ENCODE measurements at places on chromosomes 3 and 15. TPM values are rescaled to one million over a fixed set of nuclear protein-coding genes. Genes with fewer than 3 reads are reported as not detected.

DNA sequence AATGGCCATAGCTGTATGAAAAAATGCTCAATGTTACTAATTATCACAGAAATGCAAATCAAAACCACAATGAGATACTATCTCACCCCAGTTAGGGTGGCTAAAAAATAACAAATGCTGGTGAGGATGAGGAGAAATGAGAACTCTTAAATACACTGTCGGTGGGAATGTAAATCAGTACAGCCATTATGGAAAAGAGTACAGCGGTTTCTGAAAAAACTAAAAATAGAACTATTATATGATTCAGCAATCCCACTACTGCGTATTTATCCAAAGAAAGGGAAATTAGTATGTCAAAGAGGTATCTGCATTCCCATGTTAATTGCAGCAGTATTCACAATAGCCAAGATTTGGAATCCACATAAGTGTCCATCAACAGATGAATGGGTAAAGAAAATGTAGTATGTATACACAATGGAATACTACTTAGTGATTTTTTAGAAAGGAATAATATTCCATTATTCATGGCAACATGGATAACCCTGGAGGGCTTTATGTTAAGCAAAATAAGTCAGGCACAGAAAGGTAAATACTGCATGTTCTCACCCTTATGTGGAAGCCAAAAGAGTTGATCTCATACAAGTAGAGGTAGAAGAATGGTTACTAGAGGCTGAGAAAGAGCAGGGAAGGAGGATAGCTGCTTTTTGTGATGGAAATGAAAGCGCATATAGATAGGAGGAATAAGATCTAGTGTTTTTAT lies 35.0 kb downstream of the SERP1 start:
- H3K27ac ChIP-seq: no peak overlapping the region
- no peak overlapping the region for H3K4me3 ChIP-seq
- DNase-seq: no peak
- no peaks in the 10 kb centered on the region for H3K4me1 ChIP-seq

- no peaks in the 10 kb centered on the region for H3K4me1 ChIP-seq
- H3K4me3 ChIP-seq: no peak overlapping the region
- no peaks in the 10 kb centered on the region for H3K36me3 ChIP-seq
- no peak overlapping the region for H3K27ac ChIP-seq
- H3K27me3 ChIP-seq: no peaks in the 10 kb centered on the region
- DNase-seq: no peak
Measured at GRCh38 chr15:47358876-47359275, 358.4 kb upstream of the SEMA6D start.

Gene MESP1
- total RNA-seq: 4.3 TPM

DNA sequence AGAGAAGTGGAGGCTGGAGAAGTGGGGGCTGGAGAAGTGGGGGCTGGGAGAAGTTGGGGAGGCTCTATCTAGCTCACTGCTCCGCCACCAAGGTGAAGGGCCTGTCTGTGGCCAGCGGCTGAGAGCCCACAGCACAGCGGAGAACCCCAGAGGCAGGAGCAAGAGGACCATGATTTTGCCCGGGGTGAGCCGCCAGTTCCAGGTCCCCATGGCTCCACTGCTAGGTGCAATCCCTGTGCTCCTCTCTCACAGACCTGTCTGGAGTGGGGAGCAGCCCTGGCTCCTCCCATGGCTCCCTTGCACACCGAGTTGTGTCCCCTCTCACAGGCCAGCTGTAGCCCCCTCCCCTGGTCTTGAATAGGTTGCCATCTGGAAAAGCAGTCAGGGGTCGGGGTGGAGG lies 4.7 kb upstream of the NRROS start:
- H3K27ac ChIP-seq: no peak overlapping the region
- H3K36me3 ChIP-seq: no peaks in the 10 kb centered on the region
- H3K27me3 ChIP-seq: no peaks in the 10 kb centered on the region
- no peak overlapping the region for H3K4me3 ChIP-seq
- DNase-seq: no peak

GRCh38 chr3:56684029-56684428 lies 964 bp upstream of the TASOR start:
- no peak overlapping the region for H3K4me3 ChIP-seq
- H3K4me1 ChIP-seq: peaks cover 28% of the 10 kb centered on the region
- DNase-seq: no peak
- H3K27me3 ChIP-seq: no peaks in the 10 kb centered on the region
- H3K36me3 ChIP-seq: no peaks in the 10 kb centered on the region

Gene GPX1
- 246 TPM for total RNA-seq

Gene IDH3A
- total RNA-seq: 39.7 TPM

DNA sequence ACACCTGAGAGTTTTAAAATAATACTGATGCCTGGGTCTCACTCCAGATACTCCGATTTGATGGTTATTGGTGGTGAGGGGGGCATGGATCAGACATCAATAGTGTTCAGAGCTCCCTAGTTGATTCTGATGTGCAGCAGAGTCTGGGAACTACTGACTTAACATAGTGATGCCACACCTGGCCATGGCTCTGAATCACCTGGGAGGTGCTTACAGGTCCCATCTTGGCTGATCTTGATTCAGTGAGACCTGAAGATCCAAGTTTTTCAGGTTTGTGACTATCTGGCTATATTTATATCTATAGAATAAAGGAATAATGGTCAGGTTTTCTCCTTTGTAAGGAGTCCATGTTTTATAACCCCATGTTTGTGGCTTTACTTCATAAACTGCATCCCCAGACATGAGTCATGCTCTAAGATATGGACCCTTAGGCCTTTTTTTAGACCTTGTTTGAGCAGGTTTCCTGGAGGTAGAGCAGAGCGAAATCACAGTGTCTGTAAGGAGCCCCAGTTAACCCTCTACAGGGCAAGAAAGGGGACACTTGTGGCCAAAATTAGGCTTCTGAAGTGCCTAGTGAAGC lies 101.4 kb downstream of the LARS2 start:
- H3K4me3 ChIP-seq: no peak overlapping the region
- no peaks in the 10 kb centered on the region for H3K4me1 ChIP-seq
- no peaks in the 10 kb centered on the region for H3K27me3 ChIP-seq
- no peak for DNase-seq
- H3K27ac ChIP-seq: no peak overlapping the region
- H3K36me3 ChIP-seq: no peaks in the 10 kb centered on the region

GRCh38 chr3:17793542-17794195 lies 51.2 kb upstream of the TBC1D5 start:
- H3K4me1 ChIP-seq: no peaks in the 10 kb centered on the region
- no peak for DNase-seq
- H3K27me3 ChIP-seq: no peaks in the 10 kb centered on the region
- H3K36me3 ChIP-seq: no peaks in the 10 kb centered on the region
- H3K4me3 ChIP-seq: no peak overlapping the region
- H3K27ac ChIP-seq: no peak overlapping the region

DNA sequence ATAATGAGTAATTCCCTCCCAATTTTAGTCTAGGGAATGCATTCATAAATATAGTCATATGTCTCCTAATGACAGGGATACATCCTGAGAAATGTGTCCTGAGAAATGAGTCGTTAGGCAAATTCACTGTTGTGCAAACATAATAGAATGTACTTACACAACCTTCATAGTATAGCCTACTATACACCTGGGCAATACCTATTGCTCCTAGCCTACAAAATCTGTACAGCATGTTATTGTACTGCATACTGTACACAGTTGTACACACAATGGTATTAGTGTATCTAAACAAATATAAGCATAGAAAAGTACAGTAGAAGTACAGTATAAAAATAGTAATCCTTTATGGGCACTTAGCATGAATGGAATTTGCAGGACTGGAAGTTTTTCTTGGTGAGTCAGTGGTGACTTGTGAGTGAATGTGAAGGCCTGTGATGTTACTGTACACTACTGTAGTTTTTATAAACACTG lies 6.6 kb downstream of the DTWD1 start:
- no peak for DNase-seq
- no peak overlapping the region for H3K4me3 ChIP-seq
- H3K36me3 ChIP-seq: peaks cover 7% of the 10 kb centered on the region
- H3K27ac ChIP-seq: no peak overlapping the region
- no peaks in the 10 kb centered on the region for H3K27me3 ChIP-seq

Gene IL17RB
- 17.6 TPM for total RNA-seq

Gene TMEM212
- not detected for total RNA-seq

GRCh38 chr3:197398286-197398878 lies 100.0 kb upstream of the DLG1 start:
- no peaks in the 10 kb centered on the region for H3K4me1 ChIP-seq
- no peak for DNase-seq
- H3K36me3 ChIP-seq: no peaks in the 10 kb centered on the region
- no peaks in the 10 kb centered on the region for H3K27me3 ChIP-seq
- no peak overlapping the region for H3K27ac ChIP-seq

DNA sequence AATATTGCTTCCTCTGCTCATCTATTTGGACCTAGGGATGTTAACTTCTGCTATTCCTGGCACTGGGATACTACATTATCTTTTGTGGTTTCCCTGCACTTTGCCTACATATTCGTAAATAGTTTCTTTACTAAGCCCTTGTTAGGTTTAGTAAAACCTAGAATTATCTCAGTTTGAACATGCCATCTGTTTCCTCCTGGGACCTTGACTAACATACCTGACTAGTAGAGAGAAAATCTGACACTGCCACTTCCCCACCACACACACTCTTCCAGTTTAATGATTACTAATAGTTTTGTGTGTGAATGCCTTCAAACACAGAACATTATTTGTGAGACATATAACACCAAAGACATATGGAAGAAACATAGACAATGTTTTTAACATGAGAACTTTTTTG lies 28.2 kb upstream of the SOX2 start:
- H3K4me1 ChIP-seq: no peaks in the 10 kb centered on the region
- H3K27ac ChIP-seq: no peak overlapping the region
- no peak overlapping the region for H3K4me3 ChIP-seq

DNA sequence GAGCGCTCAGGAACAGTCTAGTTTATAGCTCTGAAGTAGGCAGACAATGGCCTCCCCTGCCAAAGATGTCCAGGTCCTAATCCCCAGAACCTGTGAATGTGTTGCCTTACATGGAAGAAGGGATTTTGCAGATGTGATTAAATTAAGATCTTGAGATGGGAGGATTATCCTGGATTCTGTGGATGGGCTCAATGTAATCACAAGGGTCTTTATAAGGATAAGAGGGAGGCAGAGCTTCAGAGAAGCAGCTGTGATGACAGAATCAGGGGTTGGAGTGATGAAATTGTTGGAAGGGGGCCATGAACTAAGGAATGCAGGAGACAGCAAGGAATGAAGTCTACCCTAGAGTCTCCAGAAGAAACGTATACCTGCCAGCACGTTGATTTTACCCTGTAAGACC lies 14.0 kb upstream of the GK5 start:
- no peaks in the 10 kb centered on the region for H3K36me3 ChIP-seq
- no peak for DNase-seq
- H3K27me3 ChIP-seq: no peaks in the 10 kb centered on the region
- H3K4me3 ChIP-seq: no peak overlapping the region

DNA sequence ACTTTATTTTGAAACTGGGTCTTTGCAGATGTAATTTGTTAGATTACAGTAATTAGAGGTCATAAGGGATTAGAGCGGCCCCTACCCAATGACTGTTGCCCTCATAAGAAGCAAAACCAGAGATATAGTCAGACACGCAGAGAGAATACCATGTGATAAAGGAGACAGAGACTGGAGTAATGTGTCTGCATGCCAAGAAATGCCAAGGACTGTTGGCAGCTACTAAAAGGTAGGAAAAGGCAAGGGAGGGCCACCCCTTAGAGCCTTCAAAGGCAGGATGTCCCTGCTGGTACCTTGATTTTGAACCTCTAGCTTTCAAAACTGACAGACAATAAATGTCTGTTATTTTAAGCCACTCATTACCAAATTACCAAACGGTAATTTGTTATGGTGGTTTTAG lies 548.2 kb downstream of the FHIT start:
- H3K27ac ChIP-seq: no peak overlapping the region
- H3K4me1 ChIP-seq: no peaks in the 10 kb centered on the region
- H3K4me3 ChIP-seq: no peak overlapping the region
- H3K27me3 ChIP-seq: no peaks in the 10 kb centered on the region

Gene SLC2A2
- 2.9 TPM for total RNA-seq

DNA sequence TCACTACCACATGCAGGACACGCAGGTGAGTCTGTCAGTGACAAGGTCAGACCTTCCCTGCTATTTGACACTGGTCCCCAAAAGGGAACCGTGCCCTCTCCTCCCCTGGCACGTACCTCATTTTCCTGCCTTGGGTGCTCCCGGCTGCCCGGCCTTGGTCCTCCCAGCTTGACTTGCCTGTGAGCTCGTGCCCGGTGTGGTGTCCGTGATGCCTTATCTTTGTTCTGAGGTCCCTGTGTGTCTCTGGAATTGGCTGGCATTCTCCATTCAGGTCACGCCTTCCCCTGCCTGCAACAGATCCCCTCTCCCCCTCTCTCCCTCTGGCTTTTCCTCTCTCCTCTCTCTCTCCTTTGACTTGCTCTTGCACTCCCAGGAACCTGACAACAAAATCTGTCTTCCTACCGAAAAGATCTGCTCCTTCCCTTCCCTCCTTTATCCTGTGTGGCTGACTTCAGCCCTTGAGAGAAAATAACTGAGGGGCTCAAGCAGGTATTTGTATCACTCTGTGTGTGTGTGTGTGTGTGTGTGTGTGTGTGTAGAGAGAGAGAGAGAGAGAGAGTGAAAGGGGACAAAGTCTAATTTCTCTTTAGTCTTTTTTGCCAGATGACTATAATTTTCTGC lies at the start of gene MASP1:
Gene MASP1, minus strand, starts transcription at position 226 of the 621 bp plus-strand sequence. Its CDS starts 105 bp downstream, at position 121.
- H3K4me1 ChIP-seq: peaks cover 12% of the 10 kb centered on the region
- DNase-seq: no peak
- H3K4me3 ChIP-seq: no peak within 1 kb of the TSS
- H3K36me3 ChIP-seq: no peaks in the 10 kb centered on the region
- H3K27ac ChIP-seq: no peak within 1 kb of the TSS
- no peaks in the 10 kb centered on the region for H3K27me3 ChIP-seq

Gene FEZF2
- total RNA-seq: not detected

Gene PGBD4
- total RNA-seq: 1.0 TPM

Gene AVEN
- total RNA-seq: 10.5 TPM

DNA sequence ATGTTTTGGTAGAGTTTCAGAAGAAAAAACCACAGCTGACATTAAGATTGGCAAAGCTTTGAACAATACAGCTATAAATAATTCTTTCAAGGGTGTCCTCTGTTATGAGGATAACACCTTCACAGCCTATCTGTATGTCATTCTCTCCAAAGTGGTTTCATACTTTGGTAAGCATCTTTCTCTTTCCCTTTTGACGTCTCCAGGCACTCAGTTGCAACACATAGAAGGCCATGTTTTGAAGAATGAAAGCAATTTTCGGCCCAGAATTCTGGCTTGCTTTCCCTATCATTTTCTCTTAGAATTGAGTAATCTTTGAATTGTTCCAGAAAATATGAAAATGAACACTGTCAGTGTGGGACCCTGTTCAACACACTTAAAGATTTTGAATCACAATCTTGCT lies 200.0 kb upstream of the CBLB start:
- DNase-seq: no peak
- no peaks in the 10 kb centered on the region for H3K27me3 ChIP-seq
- no peak overlapping the region for H3K4me3 ChIP-seq
- no peaks in the 10 kb centered on the region for H3K36me3 ChIP-seq

Gene CHL1
- 10.6 TPM for total RNA-seq

- H3K4me3 ChIP-seq: no peak overlapping the region
- H3K27me3 ChIP-seq: no peaks in the 10 kb centered on the region
- H3K27ac ChIP-seq: no peak overlapping the region
- peaks cover 14% of the 10 kb centered on the region for H3K4me1 ChIP-seq
Measured at GRCh38 chr3:72977060-72977808, 19.4 kb upstream of the PPP4R2 start.
